WERI-Rb-1 (cell line): ENCODE measurements at places on chromosomes 3 and 15.

DNA sequence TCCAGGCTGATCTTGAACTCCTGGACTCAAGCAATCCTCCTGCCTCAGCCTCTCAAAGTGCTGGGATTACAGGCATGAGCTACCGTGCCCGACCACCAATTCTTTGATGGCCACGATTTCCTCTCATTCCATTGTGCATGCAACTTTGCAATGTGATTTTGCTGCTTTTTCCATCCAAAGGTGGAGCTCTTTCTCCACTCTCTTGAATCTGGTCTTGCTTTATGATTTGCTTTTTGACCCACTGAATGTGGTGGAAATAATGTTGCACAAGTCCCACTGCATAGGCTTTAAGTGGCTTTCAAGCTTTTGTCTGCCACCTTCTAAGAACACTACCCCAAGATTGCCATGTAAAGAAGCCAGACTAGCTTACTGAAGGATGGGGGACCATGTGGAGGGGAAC lies 10.6 kb downstream of the RPS27L start:
- no peak for DNase-seq

DNA sequence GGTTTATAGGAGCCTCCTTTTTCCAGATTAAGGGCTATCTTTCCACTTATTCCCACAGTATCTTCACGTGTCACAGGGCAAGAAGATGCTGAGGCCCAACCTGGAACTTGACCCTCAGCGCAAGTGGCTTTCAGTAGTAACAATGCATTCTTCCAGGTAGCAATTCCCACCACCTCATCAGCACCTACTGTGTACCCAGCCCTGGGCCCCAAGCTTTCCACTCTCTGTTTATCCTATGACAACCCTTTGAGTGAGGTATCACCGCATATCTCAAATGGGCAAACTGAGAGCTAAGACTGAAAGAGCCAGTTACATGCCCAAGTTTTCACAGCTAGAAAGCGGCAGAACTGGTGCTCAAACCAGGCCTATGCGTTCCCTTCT lies 88.2 kb downstream of the CPN2 start:
- DNase-seq: no peak

- no peak for DNase-seq
Observed at GRCh38 chr3:48476426-48477053, 27.4 kb downstream of the SHISA5 start.

DNA sequence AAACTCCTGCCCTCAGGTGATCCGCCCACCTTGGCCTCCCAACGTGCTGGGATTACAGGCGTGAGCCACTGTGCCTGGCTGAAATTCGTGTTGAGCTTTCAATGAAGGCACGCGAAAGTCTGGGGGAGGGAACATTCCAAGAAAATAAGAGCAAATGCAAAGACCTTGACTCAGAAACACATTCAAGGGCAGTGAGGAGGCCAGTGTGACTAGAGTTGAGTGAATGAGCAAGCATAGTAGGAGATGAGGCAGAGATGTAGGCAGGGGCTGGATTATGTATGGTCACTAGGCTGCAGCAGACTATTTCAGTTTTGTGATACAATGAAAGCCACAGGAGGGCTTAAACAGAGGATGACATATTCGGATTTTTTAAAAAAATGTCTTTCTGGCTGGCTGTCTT lies 67.0 kb downstream of the SCN11A start:
- no peak for DNase-seq

- DNase-seq: no peak
Observed at GRCh38 chr3:163929069-163929652, 1149.1 kb downstream of the SI start.

- no peak for DNase-seq
Observed at GRCh38 chr15:39974656-39975230, 40.8 kb downstream of the EIF2AK4 start.

DNA sequence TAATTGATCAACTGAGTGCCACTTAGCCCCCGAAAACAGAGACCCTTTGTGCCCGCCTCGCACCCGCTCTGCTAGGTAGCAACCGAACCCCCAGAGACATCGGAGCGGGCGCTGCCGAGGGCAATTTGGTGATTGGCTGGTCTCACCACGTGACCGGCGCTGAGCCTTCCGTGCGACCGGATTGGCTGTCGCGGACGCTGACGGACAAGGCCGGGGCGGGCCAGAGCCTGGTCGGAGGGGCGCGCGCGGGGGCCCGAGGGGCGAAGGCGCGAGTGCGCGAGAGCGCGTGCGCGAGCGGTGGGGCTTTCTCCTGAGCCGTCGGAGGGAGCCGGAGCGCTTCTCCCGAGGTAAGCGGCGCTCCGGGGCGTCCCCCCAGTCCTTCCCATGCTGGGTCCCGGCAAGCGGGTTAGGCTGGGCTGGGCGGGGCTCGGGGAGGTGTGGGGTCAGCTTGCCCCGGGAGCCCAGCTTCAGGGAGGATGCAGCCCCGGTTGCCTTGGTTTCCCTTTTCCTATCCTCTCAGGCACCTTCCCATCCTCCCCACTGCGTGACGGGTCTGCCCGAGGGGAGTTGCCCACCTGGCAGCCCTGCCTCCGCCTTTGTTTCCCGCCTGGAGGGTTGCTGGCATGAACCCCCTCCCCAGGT lies at the start of gene TMEM108:
TMEM108 (plus strand) TSS at position 303 of the 642 bp plus-strand sequence.
- DNase-seq: peak; percentile 82

- DNase-seq: no peak
Observed at GRCh38 chr3:17972030-17972429, 229.6 kb upstream of the TBC1D5 start.

- DNase-seq: no peak
Observed at GRCh38 chr3:23664459-23664858, 141.3 kb upstream of the UBE2E1 start.

DNA sequence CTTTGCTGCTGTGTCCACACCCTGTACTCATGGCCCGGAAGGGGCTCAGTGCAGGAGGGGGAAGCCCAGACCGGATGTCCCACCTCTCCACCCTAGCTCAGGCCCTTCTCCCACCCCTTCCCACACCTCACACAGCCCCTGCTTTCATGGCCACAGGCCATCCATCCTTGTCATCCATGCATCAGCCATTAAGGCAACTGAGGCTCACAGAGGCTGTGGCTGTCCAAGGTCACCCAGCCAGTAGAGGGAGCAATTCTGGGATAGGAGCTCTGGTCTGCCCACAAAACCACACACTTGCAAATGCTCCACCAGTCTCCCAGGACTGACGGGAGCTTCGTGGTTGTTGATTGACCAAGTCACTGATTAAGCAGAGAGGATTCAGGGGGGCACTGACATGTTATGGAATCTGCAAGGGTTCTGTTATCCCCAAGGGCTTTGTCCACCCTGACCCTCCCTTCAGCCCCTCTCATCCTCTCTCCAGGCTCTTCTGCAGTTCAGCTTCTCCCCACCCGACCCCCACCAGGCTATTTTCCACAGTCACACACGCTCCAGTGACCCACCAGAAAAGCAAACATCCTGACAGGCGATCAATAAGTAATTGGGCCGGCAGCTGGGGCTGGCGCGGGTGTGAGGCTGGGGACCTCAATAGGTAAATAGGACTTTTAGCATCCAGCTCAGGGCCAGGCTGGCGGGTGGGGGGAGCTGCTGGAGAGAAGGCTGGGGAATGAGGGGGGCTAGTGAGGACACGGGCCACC lies 15.1 kb downstream of the LINGO1 start:
- DNase-seq: peak; percentile 45

GRCh38 chr3:87044409-87044808 lies 53.5 kb upstream of the VGLL3 start:
- no peak for DNase-seq

DNA sequence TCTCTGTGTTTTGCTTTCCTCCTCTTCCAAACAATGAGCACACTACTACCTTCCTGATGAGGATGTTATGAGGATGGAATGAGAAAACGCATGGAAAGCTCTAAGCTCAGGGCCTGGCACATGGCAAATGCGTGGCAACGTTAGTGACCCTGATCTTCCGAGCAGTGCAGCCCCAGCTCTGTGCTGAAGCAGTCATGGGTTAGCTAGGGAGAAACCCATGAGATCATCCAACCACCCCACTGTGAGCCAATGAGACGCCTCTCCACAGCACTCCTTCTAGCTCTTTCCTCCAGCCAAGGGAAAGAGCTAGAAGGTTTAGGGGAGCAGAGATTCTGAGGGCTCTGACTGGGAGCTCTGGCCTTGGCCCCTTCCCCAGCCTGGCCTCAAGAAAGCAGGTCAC lies 4.5 kb downstream of the CPN2 start:
- DNase-seq: no peak

DNA sequence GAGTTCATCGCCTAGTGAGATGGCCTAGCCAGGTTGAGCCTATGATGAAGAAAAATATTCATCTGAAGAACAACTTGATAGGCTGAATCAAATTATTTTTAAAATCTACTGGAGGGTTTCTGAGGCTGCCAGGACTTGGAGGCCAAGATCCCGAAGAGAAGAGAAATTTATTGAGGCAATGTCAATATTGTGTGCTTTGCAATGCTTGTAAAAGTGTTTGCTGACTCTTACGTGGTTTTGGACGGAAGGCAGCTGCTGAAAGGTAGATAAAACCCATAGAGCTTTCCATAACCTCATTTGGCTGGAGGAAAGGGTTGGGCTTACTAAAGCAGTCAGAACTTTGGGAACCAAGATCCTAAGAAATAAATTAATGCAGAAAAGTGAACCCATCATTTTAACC lies 361.0 kb upstream of the IL12A start:
- no peak for DNase-seq

DNA sequence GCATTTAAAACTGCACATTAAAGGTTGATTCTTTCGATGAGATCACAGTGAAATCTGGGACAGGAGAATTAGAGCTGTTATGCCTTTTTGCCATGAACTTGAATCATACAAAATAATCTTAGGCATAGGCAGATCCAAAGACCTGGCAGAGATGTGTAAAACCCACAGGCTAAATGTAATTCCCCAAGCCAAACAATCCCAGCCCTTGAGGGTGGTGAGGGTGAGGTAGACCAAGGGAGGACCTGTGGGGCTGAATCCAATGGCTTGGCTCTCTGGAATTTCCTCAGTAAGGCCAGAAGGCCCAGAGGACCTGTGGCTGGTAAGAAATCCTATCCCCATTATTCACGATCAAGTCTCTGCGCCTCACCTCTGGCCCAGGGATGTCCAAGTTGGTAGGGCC lies 80.5 kb upstream of the MEX3B start:
- DNase-seq: no peak

- no peak for DNase-seq
Observed at GRCh38 chr15:37298271-37298670, 197.9 kb upstream of the MEIS2 start.
